ENCODE measurements at places on chromosomes 16 and 17. TPM values are rescaled to one million over a fixed set of nuclear protein-coding genes. Genes with fewer than 3 reads are reported as not detected.

SULT1A2 gene
- total RNA-seq: 0.22 TPM

DOK4 gene
- total RNA-seq: 2.6 TPM

- no peak for DNase-seq
These were observed 29.0 kb downstream of the KDM8 start for GRCh38 chr16:27232061-27232900.

DPEP3 gene
- 0.22 TPM for total RNA-seq

DNA sequence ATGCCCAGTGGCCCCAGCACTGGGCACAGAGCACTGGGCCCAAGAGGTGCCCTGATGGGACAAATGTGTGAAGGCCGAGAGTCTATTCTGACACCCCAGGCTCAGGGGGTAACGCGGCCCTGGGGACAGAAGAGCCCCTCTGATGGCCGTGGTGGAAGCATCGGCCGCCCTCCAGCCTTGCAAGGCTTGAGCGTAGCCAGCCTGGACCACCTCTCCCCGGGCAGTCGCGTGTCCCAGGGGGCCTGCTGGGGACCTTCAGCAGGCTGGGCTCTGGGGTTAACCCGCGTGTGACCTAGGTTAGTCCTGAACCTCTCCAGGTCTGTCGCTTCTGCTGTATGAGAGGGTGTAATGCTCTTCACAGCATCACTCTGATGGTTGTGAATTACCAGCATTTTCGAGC lies 40.8 kb downstream of the NOS2 start:
- DNase-seq: no peak

MYO15A gene
- total RNA-seq: 1.4 TPM

DNA sequence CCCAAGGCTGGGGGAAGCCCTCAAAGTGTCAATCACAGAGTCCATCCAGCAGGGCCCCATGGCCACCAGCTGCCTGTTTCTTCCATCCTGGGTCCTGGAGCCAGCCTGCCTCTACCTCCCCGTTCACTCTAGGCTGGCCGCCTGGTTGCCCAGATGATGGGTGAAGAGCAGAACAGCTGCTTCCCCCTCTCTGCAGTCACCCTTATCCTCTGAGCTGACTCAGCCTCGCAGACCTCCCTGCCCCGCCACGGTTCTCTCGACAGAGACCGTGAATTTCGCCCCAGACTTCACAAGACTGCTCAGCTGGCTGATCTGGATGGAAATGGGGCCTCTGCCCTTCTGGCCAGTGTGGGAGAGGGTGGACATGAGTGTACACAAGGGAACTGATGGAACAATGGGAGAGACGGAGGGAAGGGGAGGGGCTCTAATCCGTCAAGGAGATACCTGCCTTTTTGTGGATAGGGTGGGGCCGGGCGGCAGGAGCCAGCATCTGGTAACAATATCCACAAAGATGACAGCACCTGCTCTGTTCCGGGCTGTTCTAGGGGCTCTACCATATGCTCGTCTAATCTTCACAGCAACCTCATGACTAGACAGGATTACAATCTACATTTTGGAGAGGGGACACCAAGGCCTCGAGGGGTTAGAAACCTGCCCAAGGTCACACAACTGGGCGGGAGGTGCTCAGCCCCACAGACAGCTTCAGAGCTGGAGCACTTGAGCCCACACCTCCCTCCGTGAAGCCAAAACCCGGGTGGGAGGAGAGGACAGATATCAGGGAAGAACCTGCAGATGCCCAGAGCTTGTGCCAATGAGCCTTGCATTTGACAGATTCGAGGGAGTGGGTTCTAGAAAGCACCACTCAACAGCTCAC lies 136.0 kb downstream of the SDK2 start:
- no peak for DNase-seq

All from T-helper 17 cell (primary cell).